ENCODE measurements at places on chromosomes 3 and 15. TPM values are rescaled to one million over a fixed set of nuclear protein-coding genes. Genes with fewer than 3 reads are reported as not detected.

GRCh38 chr3:142929109-142929508, 34.4 kb downstream of the PAQR9 start:
- DNase-seq, result no peak
- no peaks in the 10 kb centered on the region for H3K36me3 ChIP-seq
- peaks cover 4% of the 10 kb centered on the region for H3K4me1 ChIP-seq

DNA sequence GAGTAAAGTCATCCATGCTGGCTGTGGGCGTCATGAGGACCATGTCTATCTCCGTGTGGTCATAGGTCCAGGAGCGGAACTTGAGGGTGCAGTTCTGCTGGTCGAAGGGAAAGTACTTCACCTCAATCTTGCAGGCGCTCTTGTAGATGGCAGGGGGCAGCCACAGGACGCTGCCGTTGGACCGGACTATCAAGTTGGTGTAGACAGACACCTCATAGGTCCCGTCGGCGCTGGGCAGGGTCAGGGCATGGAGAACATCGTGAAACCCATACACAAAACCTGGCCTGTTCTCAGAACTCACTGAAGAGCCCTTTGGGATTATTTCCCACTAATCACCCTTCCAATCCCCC, 8.9 kb upstream of the CHRNA3 start:
- H3K36me3 ChIP-seq, result no peaks in the 10 kb centered on the region
- H3K4me3 ChIP-seq, result no peak overlapping the region
- H3K4me1 ChIP-seq, result no peaks in the 10 kb centered on the region

GRCh38 chr3:30625541-30626438, 19.4 kb downstream of the TGFBR2 start:
- H3K4me1 ChIP-seq, result peaks cover 28% of the 10 kb centered on the region
- H3K27me3 ChIP-seq, result no peaks in the 10 kb centered on the region
- no peak overlapping the region for H3K27ac ChIP-seq
- H3K4me3 ChIP-seq, result no peak overlapping the region

DNA sequence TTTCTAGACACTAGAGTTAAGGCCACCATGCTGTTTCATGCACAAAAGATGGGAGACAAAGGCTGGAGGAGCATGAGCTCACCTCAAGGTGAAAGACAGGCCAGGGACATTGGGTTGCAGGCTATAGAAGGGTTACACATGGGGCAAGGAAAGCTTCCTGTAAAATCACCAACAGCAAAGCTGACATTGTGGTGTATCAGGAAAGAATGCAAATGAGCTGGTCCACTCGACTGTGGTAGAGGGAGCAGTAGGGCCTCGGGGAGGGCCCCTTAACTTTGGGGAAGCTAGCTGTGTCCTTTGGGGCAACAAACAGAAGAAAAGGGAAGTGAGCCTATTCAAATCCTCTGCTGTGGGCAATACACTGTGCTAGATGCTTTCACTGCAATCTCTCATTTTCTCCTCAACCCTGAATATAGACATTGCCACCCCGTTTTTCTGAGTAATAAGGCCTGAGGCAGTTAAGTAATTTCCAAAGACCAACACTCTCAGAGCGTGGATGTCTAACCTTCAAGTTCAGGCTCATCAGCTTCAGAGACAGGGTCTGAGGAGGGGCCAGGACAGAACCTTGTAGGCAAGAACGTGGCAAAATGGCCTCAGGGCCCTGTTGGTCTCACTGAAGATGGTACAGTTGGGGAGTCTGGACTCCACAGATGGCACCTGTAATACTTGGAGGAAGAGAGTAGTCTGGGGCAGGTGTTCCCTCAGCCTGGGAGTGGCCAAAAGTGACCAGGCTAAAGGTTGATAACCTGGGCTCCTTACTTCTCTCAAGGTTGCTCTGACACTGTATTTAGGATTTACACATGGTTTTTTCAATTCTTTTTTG, 24.1 kb downstream of the CX3CR1 start:
- H3K27ac ChIP-seq, result no peak overlapping the region
- no peaks in the 10 kb centered on the region for H3K4me1 ChIP-seq
- H3K4me3 ChIP-seq, result no peak overlapping the region
- H3K36me3 ChIP-seq, result no peaks in the 10 kb centered on the region

The SHC4 gene
- total RNA-seq, result 4.9 TPM

DNA sequence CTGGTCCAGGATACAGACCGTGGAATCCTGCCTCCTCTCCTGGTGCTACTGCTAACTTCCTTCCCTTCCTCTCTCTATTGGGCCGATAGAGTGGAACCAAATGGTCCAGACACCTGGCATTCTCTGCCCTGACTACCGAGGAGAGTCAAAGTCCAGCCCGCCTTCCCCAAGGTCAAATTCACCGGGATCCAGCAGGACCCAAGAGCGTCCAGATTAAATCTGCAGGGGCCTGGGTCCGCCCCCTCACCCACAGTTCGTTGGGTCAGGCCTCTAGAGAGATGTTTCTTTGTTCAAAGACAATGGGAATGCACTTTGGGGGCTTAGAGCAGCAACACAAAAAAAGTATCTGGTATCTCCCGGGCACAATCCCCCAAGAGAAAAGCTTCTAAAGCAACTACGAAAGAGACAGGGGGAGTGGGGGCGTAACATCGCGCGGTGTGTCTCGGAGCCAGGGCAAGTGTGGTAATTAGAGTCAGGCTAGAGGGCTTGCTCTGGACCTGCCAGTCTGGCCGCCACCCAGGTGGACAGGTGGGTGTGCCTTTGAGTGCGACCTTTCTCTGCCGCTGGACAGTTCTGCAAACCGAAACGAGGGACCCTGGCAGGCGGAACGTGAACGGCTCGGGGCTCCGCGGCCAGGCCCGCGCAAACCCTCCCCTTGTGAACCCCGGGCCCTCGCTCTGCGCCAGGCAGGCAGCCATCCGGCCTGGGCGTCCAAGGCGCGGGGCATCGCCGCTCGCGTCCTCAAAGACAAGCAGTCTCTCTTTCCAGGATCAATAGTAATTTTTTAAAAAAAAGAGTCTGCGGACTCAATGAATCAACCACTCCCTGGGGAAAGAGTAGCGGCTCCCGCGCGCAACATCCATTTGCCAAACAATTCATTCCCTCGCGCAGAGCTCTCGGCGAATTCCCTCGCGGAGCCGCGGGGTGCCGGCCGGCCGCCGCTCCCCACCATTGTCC, 806 bp downstream of the KLHL25 start:
- DNase-seq, result peak; percentile 35
- peaks cover 49% of the 10 kb centered on the region for H3K4me1 ChIP-seq
- no peaks in the 10 kb centered on the region for H3K27me3 ChIP-seq
- H3K36me3 ChIP-seq, result peaks cover 6% of the 10 kb centered on the region
- H3K27ac ChIP-seq, result peak overlapping the region; percentile 97
- peak overlapping the region; percentile 98 for H3K4me3 ChIP-seq

DNA sequence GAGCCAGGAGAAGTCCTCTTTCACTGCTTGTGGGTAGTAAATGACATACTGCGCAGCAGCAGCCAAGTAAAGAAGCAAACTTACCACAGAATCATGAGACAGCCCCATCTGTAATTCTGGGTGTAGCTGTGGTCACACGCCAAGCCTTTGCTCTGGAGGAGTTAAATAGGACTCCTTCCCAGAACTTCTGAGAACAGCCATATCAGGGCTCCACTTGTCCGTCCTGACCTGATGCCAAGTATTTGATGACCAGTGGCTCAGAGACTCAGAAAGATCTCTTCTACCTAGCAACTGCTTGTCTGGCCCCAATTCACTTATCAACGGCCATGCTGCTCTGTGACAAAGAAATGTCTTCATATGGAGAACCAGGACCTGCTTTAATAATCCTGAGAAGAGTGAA, 20.6 kb upstream of the GOLIM4 start:
- H3K4me1 ChIP-seq, result peaks cover 4% of the 10 kb centered on the region
- DNase-seq, result no peak
- H3K27me3 ChIP-seq, result no peaks in the 10 kb centered on the region
- H3K36me3 ChIP-seq, result no peaks in the 10 kb centered on the region
- no peak overlapping the region for H3K4me3 ChIP-seq
- H3K27ac ChIP-seq, result no peak overlapping the region

DNA sequence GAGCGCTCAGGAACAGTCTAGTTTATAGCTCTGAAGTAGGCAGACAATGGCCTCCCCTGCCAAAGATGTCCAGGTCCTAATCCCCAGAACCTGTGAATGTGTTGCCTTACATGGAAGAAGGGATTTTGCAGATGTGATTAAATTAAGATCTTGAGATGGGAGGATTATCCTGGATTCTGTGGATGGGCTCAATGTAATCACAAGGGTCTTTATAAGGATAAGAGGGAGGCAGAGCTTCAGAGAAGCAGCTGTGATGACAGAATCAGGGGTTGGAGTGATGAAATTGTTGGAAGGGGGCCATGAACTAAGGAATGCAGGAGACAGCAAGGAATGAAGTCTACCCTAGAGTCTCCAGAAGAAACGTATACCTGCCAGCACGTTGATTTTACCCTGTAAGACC, 14.0 kb upstream of the GK5 start:
- no peak for DNase-seq
- no peaks in the 10 kb centered on the region for H3K27me3 ChIP-seq
- H3K4me3 ChIP-seq, result no peak overlapping the region
- no peaks in the 10 kb centered on the region for H3K36me3 ChIP-seq
